ENCODE measurements at places on chromosomes 12 and 14.

DNA sequence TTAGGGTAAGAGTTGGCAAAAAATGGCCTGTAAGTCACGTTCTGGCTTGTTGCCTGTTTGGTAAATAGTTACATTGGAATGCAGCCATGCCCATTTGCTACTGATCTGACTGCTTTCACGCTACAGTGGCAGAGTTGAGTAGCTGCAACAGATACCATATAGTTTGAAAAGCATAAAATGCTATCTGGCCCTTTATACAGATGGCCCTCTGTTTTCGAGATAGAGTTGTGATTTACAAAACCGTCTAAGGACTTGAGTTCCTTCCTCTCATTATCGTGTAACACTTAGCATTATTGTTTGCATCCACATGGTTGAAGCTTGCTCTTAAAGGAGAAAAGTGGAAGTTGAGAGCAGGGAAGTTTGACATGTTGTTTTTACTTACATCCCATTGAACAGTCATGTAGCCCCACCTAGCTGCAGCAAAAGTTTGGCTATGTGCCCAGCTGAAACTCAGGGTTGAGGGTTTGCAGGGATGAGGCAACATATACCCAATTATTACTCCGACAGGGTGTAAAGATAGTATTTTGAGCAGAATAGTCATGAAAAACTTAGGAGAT is 11.3 kb upstream of the SCFD1 start:
- DNase-seq: no peak

- no peak for DNase-seq
These were observed 90.8 kb downstream of the EML1 start for GRCh38 chr14:99883866-99884650.

GRCh38 chr12:126107659-126108058 is 1042.4 kb downstream of the AACS start:
- DNase-seq: no peak

DNA sequence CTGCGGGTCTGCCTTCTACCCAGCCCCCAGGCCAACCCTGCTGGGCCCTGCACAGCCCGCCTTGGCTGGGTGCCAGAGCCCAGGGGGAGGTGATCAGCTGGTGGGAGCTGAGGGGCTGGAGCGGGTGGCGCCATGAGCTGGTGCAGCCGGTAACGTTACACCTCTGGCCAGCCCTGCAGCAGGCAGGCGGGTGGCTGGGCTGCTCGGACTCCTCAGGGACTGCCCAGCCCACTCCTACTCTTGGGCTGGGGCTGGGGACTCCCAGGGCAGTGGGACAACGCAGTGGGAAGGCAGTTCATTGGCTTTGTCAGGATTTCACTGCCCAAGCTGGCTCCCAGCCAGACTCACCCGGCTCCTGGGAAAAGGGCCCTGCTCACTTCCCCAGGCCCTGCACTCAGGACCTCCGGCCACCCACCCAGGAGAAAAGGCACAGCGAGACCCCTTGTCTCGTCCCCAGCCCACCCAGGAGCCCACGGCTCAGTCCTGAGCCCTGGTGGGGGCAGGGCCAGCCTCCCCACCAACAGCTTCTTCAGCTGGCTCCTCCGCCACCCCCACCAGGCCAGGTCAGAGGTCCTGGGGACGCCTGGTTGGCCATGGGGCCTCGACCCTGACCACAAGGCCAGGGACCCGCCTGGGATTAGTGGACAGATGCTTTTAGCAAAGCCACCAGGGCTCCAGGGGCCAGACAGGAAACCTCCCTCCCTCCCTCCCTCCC is 1.0 kb downstream of the PGF start:
- DNase-seq: no peak

DNA sequence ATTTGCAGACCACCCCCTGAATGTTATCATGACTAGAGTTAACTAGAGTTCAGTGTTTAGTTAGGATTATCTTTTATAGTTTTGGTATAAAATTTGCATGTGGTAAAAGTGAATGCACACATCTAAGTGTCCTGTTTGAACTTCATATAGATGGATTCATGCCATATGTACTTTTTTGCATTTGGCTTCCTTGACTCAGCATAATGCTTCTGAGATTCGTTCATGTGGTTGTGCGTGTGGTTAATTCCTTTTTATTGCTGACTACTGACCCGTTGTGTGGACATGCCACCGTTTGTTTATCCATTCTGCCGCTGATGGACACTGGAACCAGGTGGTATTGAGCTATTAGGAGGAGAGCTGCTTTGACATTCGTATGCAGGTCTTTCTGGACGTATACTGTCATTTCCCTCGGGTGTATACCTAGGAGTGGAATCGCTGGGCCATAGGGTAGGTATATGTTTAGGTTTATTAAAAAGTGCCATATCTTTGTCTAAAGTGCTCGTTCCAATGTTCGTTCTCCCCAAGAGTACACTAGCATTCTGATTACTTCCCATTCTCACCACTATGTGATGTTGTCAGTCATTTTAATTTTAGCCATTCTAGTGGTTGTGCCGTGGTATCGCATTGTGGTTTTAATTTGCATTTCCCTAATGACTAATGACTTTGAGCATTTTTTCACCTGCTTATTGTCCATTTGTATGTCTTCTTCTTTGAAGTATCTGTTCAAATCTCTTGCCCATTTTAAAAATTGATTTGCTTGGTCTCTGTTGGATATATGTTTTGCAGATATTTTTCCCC is 37.7 kb downstream of the RIN3 start:
- DNase-seq: no peak

DNA sequence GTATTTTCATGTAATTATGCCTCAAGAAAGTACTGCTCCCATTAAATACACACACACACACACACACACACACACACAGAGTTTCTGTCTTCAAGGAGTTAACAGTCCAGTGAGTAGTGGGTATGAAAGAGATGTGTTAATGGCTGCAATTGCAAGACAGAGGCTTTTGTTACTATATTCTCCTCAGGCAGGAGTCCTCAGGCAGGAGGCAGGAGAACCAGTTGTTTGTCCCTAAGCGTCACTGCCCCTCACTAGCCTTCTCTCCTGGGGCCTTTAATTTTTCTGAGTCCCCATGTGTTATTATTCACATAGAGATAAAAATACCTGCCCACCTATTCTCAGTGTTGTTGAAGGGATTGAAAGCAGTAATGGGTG is 31.2 kb downstream of the DAD1 start:
- peak; percentile 61 for DNase-seq

- DNase-seq: no peak
These were observed 410.6 kb upstream of the SOX5 start for GRCh38 chr12:24360057-24360456.

DNA sequence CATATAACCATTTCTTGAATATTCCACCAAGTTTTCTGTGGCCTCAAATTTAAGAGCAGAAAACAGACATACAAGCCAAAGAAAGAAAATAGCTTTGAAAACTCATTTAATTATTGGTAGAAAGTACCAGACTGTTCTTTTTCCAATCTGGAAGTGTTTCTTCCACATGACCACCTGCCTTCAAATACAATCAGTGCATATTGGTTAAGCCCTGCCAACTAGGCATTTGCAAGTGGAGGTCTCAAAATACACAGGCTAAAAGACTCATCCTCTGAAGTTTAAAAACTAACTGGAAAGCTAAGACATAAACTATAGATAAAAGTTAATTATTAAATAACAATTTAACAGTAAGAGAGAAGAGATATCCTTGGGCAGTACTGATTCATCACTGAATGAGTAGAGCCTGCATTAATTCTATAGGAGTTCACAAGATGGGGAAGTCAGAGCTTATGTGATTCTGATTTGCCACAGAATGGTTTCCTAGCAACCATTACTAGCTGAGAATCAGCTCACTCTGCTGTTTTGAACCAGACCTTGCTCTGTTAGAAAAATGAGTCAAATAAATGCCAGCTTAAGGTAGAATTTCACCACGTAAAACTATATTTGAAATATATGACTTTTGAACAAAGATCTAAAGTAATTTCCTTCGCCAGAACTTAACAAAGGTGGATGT is 433.8 kb downstream of the FUT8 start:
- DNase-seq: no peak

DNA sequence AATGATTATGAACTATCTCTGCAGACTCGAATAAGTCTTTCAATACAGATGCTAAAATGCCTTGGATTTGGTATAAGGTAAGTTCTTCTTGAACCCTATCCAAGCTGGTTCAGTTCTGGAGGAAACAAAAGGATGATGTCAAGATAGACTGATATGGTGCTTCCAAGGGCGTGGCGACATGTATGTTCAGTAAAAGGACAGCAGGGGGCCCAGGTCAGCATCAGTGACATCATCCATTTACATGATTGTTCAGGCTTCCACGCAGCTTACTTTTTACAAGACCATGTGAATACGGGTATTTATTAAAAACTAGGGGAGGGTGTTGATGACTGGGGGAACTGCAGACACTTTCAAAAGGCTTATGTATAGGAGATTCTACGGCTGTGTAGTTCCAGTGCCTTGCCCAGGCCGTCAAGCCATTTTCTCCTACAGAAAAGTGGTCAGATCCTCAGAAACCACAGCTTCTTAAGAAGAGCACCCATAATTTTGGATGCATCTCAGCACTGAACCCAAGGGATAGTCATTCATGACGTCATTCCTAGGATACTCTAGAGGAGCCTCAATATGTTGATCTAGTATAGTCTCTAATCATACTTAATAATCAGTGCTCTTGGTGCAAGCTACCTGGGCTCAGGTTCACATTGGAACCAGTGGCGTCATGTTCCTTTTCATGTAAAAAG is 527.7 kb downstream of the FUT8 start:
- DNase-seq: no peak

DNA sequence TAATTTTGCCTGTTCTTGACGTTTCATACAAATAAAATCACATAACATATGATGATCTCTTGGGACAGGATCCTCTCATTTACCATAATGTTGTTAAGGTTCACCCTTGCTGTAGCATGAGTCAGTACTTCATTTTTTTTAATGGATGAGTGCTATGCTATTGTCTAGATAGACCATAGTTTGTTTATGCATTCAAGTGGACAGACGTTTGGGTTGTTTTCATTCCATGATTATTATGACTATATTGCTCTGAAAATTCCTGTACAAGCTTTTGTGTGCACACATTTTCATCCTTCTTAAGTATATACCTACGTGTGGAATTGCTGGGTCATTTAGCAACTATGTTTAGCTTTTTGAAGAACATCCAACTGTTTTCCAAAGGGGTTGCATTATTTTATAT is 325.6 kb upstream of the TMEM132C start:
- DNase-seq: no peak

DNA sequence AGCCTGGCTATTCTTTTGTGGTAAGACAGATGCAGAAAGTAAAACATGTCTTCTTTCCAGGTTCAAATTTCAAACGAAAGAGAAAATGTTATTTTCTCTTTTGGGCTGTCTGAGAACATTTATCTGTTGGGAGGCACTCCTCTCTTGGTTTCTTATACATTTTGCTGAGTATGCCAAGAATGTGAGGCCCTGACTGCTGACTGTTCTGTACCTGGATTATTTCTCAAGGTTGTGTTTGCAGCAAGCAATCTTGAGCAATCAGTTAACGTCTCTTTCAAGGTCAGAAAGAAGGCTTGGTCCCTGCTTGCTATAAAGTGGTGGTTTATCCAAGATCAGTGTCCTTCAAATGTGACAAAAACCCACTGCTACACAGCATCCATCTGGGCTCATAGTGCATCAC is 9.8 kb downstream of the SSTR1 start:
- no peak for DNase-seq

- no peak for DNase-seq
These were observed 427.2 kb downstream of the RAD51B start for GRCh38 chr14:68246786-68247105.

- DNase-seq: no peak
These were observed 158.4 kb downstream of the KLHL28 start for GRCh38 chr14:44803239-44803905.

DNA sequence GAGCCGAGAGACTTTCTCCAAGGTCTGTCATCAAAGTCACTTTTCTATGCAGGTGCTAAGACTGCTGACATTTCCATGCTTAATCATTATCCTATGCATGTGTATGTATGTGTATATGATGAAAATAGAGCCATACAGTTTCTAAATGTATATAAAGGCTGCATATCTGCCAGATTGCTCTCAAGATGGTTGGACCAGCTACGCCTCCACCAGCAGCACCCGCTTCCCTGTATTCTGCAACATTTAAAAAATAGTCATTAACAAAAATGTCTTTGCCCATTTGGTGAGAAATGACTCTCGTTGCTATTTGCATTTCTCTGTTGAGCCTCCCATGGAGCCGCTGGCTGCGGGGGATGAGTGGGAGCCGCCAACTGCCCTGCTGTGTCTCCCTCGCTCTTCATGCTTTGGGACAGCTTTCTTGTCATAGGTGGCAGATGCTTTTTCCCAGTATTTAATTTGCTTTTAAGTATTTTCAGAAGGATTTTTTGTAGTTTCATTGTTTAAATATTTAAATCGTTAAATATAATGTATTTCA is 54.7 kb downstream of the DYNC1H1 start:
- DNase-seq: no peak

GRCh38 chr14:39492267-39492666 is 60.0 kb upstream of the FBXO33 start:
- DNase-seq: no peak

DNA sequence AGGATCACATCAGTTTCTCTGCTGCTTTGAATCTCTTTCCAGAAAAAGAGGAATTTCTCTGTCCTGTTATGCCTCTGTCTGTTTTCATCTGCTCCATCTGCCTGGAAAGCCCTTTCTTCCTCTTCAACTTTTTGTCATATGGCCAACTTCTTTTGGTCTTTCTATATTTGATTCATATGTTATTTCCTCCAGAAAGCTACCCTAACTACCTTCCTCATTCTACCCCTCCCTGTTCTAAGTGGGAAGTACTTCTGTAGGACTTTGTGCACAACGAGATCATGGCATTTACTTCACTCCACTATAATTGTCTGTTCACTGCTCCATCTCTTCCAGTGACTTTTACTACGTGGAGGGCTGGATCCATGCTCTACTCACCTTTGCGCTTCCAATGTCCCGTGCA is 5.9 kb downstream of the CLEC4D start:
- DNase-seq: no peak

DNA sequence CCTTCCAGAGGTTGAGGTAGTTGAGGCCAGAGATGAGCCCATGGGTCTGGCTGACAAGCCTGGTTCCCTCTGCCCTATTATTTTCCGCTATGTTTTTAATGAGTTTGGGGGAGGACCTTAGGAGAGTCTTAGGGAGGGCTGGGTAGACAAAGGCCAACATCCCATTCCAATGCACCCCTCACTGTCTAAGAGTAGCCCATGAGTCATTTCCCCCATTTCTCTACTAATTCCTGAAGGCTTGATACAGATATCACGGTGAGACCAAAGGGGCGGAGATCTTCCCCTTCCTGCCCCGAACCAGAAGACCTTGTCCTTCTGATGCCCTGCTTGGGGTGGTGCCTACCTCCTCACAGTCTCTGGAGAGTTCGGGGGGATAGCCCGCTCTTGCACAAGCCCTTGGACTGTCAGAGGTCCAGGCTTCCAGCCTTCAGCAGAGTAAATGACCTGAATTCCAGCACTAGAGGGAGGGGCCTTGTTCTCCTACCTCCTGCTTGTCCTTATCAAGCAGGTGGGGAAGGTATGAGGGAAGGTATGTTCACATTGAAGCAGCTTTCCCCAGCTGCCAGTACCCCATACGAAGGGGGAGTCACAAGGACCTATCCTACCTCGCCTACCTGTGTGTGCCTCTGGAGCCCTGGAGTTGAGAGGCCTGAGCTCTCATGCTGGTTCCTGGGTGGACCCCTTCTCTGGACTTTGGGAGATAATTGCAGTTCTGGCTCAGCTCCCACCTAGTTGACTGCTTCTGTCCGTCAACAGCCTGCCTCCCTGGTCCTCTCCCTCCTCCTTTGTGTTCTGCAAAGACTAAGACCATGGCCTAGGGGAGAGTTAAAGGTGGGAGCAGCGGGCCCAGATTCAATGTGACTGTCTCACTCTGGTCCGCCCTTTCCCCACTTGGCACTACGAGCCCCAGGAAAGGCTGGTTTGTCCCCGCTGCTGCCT is 3.7 kb downstream of the PSMB11 start:
- no peak for DNase-seq

GRCh38 chr12:127170226-127171180 is 1096.5 kb upstream of the TMEM132C start:
- DNase-seq: no peak
